ENCODE measurements at places on chromosomes 4 and X.

GRCh38 chr4:139522457-139522856 is 33.6 kb downstream of the SETD7 start:
- no peak for DNase-seq

DNA sequence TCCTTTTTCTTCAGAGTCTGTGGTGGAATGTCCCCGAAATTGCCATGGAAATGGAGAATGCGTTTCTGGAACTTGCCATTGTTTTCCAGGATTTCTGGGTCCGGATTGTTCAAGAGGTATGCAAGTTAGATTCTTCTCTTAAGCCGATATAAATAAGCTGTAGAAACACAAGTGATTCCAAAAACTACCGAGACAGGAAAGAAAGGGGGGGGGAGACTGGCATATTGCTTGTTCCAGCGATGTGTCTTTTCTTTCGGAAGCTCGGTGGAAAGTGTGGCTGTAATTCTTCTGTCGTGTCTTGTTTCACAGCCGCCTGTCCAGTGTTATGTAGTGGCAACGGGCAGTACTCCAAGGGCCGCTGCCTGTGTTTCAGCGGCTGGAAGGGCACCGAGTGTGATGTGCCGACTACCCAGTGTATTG is 236.9 kb downstream of the DCTD start:
- no peak for DNase-seq

- DNase-seq: no peak
These were observed 1.5 kb downstream of the GSTCD start for GRCh38 chr4:105710012-105710600.

GRCh38 chr4:76233529-76233928 is 18.0 kb upstream of the FAM47E start:
- no peak for DNase-seq

GRCh38 chrX:45888518-45888917 is 656.7 kb downstream of the ZNF674 start:
- no peak for DNase-seq

DNA sequence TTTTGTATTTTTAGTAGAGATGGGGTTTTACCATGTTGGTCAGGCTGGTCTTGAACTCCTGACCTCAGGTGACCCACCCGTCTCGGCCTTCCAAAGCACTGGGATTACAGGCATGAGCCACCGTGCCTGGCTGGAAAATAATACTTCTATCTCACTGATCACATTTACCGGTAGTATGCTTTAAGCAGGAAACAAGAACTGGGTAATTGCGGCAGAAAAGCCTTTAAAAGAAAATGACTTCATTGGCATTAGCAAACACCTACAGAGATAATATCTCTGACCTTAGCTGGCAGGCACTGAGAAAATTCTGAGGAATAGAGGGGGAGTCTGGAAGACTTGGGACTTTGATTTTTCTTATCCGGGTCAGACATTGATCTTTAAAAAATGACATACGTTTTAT is 78.5 kb downstream of the SHROOM3 start:
- DNase-seq: no peak

GRCh38 chr4:119933606-119934005 is 133.0 kb downstream of the MAD2L1 start:
- no peak for DNase-seq

DNA sequence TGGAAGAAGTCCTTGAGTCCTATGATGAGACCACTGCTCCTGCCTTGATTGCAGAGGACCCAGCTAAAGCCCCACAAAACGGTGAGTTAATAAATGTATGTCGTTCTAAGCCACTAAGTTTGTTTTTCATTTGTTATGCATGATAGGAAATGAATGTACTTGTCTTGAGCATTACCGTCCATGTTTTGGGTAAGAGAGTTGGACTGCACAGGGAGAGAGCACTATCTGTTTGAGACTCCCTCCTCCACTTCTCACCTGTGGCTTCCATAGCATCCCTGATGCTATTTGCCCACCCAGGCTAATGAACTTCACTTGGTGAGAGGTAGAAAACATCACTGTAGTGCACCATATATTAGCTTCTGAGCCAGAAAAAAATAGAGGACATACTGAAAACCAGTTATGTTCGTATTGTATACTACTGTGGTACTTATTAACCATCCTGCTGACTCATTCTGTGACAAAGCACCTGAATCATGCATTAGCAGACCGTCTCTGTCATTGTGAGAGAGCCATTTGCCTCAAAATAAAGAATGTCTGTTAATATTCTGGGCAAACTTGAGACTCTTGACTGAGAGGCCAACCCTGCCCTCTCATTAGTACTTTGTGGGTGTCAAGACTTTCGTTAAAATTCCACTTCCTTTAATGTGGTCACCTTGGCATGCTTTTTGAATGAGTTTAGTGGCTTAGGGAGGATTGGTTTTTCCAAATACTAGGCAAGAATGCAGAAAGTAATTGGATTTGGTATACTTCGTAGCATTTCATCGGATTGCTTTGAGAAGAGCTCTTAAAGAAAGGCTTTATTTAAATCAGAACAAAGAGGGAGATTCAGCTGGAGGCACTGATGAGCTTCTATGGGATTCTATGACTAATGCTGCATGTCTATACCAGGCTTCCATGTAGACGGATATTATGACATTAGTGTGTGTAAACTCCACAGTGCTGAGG is 99.3 kb upstream of the GRPR start:
- no peak for DNase-seq
